ENCODE measurements at places on chromosomes 11 and 22.
A peak's percentile ranks its signal among the peaks of the same experiment; 100 is the strongest.

DNA sequence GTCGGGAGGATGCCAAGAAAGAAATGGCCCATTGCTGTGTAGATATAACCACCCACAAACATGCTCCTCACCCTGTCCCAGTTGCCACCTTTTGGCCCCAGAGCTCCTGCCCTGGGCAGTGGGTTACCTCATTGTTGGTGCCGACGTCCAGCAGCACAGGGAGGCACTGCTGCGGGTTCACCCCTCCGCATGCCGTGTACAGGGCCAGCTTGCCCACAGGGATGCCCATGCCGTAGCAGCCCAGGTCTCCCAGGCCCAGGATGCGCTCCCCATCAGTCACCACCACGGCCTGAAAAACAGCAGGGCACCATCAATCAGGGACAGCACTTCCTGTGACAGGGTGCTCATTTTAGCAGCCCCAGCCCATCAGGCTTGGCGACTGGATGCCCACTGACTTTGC lies 123.1 kb downstream of the CCDC81 start:
- DNase-seq, result no peak

- no peak for DNase-seq
These were observed 520.0 kb upstream of the LUZP2 start for GRCh38 chr11:23976841-23977271.

DNA sequence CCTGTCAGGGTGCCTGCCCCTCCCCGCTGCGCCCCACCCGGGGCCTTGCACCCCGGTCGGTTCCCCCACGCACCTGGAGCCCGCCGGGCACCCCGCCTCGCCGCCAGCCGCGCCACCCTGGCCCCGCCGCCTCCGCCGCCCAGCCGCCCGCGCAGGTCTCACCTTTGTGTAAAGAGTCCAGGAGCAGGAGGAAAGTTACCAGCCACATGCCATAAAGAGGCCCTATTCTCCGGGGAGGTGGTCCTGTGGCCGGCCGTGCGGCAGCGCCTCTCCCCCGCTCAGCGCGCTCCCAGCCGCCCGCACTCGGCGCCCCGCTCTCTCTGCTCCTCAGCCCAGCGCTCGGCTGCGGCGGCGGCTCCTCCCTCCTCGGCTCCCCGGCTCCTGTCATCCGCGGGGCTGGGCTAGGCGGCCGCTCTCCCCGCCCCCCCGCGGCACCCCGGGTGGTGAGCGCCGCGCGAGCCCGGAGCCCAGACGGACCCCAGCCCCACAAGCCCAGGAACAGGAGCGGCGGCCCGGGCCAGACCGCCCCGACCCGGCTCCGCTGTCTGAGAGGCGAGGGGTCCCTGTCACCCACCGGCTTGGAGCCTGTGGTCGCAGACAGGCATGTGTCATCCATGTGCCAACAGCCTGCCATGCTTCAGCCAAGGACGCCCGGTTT lies at the start of gene DSCAML1:
Gene DSCAML1, minus strand, starts transcription at position 345 of the 658 bp plus-strand sequence. Its CDS starts 137 bp downstream, at position 208.
- peak; percentile 38 for DNase-seq

- DNase-seq, result no peak
These were observed 697.9 kb upstream of the ANO5 start for GRCh38 chr11:21494946-21495345.

- peak; percentile 85 for DNase-seq
These were observed 1.9 kb upstream of the CARD16 start for GRCh38 chr11:105046898-105047579.

Data from urothelium cell line (cell line).